ENCODE measurements at places on chromosomes 1 and 21.
A peak's percentile ranks its signal among the peaks of the same experiment; 100 is the strongest.

- DNase-seq: no peak
Observed at GRCh38 chr1:117638759-117639158, 32.9 kb downstream of the TENT5C start.

GRCh38 chr1:115363171-115363570 is 25.1 kb upstream of the NGF start:
- no peak for DNase-seq

- DNase-seq: no peak
Observed at GRCh38 chr1:228543396-228543795, 56.2 kb downstream of the RNF187 start.

DNA sequence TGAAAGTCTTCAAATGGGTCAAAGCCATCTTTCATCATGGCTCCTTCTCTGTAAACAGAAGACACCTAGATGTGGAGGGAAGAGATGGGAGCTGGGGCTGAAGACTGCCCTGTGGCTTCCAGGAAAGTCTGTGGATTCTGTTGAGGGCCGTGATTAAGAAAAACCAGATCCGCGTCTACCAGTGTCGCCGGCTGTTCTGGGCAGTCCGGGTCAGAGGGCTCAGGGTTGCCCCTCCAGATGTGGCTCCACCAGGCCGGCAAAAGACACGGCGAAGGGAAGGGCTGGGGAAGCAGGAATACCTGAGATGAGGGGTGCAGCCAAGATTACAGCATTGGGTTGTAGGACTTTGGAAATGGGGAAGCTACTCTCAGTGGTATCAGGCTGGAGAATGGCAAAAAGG is 162.6 kb downstream of the RHOU start:
- no peak for DNase-seq

GRCh38 chr1:64775113-64775512 is 30.2 kb downstream of the RAVER2 start:
- DNase-seq: no peak

- no peak for DNase-seq
Observed at GRCh38 chr1:111602302-111602701, 17.3 kb upstream of the RAP1A start.

DNA sequence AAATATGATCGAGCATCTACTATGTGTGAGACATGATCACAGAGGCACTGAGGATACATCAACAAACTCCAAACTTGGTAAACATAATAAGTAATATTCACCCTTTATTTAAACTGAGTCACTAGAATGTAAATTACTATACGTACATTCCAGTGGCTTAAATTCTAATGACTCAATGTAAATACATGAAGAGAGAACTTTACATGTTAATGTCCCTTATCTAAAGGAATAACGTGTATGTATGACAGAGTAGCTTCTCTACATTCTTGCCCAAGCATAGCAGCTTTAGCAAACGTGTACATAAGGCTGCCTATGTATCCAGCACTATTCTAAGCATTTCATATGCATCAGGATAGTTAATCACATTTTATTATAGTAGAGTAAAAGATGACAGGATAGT is 111.8 kb upstream of the CYYR1 start:
- DNase-seq: no peak

- no peak for DNase-seq
Observed at GRCh38 chr21:38346286-38346685, 89.5 kb downstream of the KCNJ15 start.

DNA sequence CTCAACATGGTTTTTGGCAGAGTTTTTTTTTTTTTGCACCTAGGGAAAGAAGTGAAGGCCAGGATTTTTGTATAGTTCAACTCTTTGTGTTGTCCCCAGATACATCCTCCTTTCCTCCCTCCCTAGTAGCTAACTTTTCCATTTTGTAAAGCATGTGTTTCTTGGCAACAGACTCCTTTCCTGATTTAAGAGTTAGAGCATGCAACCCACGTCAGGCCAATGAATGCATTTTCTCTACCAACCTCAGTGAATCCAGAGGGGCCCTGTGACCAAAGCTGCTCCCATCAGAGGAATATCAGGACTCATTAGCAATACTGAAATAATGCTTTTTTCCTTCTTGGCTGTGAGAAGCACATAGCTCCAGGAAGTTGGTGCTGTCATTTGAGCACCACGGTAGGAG is 287.2 kb downstream of the LMO4 start:
- no peak for DNase-seq

GRCh38 chr1:26580116-26580515 is 50.6 kb downstream of the RPS6KA1 start:
- DNase-seq: no peak

DNA sequence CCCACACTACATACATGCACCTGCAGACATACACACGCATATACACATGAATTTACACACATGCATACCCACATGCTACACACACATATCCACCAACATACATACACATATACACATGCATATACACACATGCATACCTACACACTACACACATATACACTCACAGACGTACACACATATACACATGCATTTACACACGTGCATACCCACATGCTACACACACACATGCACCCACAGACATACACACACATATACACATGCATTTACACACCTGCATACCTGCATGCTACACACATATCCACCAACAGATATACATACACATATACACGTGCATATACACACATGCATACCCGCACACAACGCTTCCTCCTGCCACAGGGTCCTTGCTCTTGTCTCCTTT is 61.2 kb upstream of the SLC25A33 start:
- DNase-seq: no peak

GRCh38 chr1:53669621-53670191 is 69.3 kb downstream of the GLIS1 start:
- DNase-seq: no peak

DNA sequence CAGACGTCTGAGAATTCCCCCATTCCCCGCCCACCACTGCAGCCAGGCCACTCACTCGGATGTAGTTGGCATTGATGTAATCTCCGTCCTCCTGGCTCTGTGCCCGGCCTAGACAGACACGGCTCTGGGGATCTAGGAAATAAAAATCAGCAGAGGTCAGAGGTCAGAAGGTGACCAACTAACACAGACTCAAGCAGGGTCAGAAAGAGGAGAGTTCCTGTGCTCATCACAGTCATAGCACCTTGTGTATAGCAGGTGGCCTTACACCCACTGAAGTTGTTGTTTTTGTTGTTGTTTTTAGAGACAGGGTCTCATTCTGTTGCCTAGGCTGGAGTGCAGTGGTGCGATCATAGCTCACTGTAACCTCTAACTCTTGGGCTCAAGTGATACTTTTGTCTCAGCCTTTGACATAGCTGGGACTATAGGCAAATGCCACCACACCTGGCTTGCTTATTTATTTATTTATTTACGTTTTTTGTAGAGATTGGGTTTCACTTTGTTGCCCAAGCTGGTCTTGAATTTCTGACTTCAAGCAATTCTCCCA is 4.9 kb downstream of the PTPN7 start:
- no peak for DNase-seq

DNA sequence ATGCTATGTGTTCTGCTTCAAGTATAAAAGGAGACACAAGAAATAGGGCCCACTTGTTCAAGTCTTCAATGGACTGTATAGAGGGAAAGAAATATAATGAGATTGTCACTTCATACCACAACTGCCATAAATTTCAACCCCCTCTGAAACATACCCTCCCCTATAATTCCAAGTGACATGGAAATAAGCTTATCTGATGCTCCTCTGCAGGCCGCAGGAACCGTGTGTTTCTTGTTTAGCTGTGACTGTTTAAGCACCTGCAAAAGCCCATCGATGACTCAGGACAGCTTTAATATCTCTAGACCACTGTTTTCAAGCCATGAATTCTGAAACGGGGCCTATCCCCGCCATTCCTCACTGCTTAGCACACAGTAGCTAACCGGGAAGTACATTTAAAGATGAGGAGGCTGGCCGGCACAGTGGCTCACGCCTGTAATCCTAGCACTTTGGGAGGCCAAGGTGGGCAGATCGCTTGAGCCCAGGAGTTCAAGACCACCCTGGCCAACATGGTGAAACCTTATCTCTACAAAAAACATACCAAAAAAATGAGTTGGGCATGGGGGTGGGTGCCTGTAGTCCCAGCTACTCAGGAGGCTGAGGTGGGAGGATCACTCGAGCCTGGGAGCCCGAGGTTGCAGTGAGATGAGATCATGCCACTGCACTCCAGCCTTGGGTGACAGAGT is 4.2 kb downstream of the HLCS start:
- no peak for DNase-seq

DNA sequence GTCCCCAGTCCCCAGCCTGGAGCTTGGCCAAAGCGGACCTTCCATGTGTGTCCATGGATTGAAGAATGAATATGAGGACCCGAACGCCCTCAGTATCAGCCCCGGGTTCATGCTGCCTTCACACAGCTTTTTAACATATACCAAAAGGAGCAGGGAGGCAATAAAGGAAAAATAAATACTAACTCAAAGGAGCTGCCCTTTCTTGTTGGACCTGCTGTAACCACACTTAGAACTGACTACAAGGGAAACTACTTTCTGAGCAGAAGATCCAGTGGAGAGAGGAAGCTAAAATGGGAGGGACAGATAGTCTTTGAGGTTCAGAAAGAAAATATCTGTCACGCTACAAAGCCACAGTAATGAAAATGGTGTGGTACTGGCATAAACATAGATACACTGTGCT is 48.6 kb downstream of the CNN3 start:
- no peak for DNase-seq

DNA sequence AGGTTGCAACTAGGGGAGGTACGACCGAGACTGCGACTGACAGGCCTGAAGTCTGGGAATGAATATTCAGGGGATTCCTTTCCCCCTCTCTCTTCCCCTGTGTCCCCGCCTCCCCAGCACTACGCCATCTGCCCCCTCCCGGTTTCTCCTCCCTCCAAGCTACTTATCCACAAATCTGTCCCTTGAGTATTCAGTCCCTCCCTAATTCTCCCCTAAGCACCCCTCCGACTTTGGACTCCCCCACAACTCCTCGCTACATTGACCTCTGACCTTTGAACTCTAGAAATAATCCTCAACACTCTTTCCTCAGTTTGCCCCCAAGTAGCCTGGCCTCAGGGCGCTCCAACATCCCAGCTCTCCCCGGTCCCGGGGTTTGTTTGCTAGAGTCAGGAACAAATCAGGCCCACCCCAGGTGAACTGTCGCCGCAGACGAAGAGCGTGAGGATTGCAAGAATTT is 393 bp downstream of the LYSMD1 start:
- DNase-seq: no peak

- DNase-seq: no peak
Observed at GRCh38 chr1:110462093-110462492, 11.1 kb downstream of the PROK1 start.

- peak; percentile 21 for DNase-seq
Observed at GRCh38 chr1:1119272-1119890, 3.5 kb upstream of the C1orf159 start.

DNA sequence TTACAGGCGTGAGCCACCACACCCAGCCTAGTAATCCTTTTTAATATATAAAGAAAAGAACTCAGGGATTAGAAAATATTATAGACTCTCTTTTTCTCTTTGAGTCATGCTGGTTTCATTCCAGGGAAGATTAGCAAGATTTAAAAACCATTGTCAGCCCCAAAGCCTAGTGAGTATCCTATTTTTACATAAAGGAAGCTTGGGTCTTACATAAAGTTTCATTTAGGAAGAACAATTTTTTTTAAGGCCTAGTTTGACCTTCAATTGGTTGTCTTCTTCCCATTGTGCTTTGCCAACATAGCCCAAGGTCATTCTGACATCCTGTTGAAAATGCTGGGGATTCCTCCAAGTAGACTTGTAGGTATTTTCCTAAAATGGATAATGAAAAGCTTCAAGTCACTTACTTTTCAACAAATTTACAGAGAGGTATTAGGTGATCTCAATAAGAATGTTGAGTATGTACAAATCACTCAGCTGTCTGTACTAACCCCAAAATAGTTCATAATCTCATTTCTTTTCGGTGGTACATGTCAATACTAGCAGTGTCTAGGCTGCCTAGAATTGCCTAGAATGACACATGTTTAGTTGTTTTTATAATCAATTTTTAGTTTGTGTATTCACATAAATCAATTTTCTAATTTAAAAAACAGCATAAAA is 4.3 kb upstream of the KIF14 start:
- no peak for DNase-seq

- DNase-seq: no peak
Observed at GRCh38 chr1:36447450-36447849, 2.8 kb downstream of the OSCP1 start.

DNA sequence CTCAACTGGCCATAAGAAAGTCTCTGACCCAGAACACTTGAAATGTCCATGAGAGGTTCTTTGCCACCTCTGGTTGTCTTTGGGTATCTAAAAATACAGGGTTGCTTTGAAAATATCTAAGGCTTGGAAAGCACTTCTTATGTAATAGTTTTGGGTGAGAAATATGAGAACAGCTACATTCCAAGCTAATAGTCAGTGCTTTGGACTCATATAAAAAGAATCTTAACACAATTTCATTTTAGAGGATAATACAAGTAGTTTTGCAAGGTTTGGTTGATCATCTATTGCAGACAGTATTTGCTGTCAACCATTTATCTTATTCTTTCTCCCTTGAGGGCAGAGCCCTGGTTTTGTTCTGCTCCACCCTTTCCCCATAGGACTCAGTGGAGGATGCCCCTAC is 207.5 kb downstream of the KCNK2 start:
- DNase-seq: no peak

DNA sequence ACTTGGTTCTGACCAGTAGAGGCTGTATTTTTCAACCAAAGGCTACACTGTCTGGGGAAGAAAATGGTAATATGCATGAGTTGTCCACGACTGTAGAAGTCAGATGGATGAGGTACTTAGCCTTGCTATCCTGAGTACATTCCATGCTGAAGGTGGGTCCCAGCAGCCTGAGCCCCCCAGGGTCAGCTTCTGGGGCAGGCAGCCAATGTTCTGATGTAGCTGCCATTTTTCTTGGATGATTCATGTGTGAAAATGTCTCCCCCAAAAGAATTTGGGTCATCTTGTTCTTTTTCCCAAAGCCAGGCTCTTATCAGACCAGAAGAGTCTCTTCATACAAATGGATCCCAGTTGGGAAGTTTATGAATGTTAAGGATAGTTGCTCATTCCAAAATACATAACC is 172.2 kb upstream of the UBE2U start:
- DNase-seq: no peak

DNA sequence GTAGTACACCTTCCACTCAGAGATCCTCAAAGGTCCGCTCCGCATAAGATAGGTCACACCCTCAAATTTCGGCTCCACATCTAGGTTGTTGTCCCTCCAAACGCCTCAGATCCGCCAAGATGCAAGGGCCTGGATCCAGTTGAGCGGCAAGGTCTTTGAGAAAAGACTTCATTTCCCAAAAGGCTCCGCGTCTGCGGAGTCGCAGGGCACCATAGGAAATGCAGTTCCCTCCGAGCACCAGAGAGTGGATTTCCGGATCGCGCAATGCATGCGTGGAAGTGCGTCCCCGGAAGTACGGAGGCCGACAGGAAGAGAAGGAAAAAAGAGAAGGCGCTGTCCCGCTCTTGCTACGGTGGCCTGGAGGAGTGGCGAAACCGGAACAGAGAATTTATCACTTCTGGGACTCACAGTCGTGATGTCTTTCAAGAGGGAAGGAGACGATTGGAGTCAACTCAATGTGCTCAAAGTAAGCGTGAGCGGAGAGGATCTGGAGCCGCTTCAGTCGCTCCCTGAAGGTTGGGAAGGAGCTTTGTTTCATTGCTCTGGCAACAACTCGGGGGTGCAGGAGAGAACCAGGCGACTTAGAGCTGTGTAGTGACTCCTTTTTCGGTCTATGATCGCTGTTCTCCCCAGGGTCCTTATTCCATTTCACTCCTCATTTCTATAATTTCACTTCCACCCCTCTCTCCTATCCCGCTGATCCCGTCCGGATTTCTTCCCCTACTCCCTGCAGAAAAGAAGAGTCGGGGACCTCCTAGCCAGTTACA is at the start of the genes LYSMD1 and SCNM1:
Gene LYSMD1 (minus strand): TSS at position 165 of the 767 bp plus-strand sequence. CDS start 644 bp downstream, outside the sequence.
Gene SCNM1 (plus strand): TSS at position 407 of the 767 bp plus-strand sequence. CDS start 9 bp downstream, at position 416.
- peak; percentile 100 for DNase-seq

All from NCI-H1417 (cell line).